ENCODE measurements at places on chromosomes 3 and 15.

DNA sequence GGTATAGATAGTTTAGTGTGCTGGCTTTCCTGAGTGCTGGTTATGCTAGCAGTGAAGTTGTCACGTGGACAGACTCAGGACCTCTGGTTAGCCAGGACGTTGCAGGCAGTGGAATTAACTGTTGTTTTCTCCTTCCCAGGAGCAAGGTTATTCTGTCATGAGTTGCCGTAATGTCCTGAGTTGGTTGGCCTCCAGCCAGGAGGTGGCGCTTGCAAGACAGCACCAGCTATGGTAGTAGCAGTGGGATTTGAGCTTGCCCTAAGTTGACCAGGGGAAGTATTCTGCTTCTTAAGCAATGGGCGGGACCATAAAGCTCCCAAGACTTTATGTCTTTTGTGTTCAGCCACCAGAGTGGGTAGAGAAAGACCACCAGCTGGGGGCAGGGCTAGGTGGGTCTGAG is 240.7 kb upstream of the DNAJC19 start:
- DNase-seq = no peak

DNA sequence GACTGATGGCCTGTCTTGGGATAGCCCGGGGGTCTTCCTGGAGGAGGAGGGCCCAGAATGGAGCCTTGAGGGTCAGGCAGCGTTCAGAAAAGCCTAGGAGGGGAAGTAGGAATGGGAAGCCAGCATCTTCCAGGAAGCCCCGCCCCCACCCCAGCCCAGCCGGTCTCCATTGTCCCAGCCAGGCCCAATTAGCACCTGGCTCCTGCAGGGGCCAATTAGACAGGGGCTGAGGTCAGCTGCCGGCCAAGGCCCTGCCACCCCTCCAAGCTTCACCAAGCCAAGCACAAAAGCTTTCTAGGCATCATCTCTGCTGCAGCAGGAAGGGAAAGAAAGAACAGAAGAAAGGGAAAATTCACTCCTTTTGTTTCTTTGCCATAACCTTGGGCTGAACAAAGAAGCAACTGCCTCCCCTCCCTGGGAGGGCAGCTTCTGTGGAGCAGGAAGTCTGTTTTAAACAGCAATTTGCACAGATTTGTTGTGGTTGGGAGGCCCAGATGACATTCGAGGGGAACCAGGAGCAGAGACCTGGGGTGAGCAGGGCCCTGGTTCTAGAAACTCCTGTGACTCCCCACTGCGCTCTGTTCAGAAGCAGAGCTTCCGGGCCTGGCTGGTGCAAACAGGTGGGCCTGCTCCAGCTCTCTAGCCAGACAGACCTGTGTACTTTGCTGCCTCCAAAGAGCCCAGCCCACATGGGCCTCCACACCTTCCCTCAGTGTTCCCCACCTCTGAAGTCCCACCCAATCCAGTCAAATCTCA is 47.7 kb downstream of the CYP11A1 start:
- no peak for DNase-seq

GRCh38 chr15:79059081-79059572 is 31.5 kb downstream of the RASGRF1 start:
- DNase-seq = no peak

GRCh38 chr3:31371484-31372177 is 161.1 kb upstream of the STT3B start:
- DNase-seq = no peak

DNA sequence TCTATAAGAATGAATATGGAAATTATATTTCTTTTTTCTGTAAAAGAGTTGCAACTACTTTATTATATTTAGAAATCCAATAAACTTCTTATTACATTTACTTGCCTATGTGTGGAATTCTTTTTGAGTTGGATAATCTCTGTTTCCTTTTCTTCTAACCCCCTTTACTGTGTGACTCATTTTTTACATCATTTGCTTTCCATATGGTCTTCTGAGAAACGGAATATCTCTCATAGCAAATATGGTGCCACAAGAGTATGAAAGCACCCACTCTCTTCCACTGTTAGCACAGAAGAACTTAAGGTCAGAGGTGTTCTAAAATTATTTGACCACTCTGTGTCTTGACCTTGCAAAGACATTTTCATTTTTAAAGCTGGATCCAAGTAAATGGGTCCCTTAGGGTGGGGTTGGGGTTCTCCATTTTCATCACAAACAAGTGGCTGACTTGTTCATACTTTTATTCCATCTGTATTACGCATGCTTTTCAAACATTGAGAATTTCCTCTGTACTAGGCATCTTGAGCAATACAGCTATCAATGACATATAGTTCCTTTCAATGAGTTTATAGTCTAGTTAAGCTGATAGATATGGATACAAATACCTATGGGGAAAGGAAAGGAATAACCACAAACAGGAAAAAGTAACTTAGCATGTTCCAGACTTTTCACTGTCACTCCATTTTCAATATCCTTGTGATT is 281.1 kb upstream of the TPRG1 start:
- peak; percentile 84 for DNase-seq

DNA sequence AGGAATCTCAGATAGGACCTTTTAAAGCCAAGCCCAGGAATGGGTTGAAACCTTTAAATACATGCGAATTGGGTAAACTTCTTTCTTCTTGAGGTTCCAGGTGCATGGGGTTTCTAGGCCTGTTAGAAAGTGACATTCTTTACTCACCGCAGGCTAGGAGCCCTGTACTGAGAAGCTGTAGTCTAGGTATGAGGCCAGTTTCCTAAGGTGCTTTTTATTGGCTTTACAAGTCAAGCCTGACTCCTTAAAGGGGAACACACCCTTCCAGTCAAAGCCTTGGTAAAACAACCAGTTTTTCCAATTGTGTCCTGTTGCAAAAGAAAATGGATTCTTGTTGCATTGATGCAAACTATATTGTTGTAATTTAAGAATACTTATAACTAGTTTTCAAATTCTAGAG is 76.1 kb upstream of the ATP11B start:
- no peak for DNase-seq

All from IMR-90 (cell line).